ENCODE measurements at places on chromosomes 4 and X.

GRCh38 chrX:44975666-44976263, 102.8 kb downstream of the KDM6A start:
- DNase-seq: no peak

DNA sequence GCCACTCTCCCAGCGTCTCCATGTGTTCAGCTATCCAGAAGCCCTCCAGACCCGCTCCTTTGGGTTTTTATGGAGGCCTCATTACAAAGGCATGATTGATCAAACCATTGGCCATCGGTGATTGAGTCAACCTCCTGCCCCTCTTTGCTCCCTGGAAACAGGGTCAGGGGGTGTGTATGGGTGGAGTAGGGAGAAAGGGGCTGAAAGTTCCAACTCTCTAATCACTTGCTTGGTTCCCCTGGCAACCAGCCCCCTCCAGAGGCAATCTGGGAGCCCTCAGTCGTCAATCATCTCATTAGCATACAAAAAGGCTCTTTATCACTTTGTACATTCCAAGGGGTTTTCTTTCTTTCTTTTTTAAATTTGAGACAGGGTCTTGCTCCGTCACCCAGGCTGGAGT, 2.3 kb downstream of the TRIM2 start:
- DNase-seq: no peak

DNA sequence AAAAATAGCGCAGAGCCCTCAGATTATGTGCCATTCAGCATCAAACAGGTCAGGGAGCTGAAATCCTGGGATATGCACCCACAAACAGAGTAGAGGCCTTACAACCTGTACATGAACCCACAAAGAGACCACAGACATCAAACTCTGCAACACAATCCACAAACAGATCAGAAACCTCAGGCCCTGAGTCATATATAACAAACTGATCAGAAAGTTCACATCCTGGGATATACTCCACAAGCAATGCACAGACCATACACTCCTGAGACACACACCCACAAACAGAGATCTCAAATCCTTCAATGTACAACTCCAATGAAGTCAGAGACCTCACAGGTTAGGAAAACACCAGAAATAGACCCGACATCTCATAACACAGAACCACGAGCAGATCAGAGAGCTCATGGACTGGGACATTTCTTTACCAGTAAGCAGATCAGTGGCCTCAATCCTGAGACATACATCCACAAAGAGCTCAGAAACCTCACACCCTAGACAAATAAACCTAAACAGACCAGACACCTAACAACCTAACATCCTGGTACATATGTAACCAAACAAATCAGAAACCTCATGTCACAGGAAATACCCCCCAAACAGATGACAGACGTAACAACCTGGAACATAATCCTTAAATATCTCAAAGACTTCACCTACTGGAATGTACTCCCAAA, 24.2 kb downstream of the SUV39H1 start:
- DNase-seq: no peak

DNA sequence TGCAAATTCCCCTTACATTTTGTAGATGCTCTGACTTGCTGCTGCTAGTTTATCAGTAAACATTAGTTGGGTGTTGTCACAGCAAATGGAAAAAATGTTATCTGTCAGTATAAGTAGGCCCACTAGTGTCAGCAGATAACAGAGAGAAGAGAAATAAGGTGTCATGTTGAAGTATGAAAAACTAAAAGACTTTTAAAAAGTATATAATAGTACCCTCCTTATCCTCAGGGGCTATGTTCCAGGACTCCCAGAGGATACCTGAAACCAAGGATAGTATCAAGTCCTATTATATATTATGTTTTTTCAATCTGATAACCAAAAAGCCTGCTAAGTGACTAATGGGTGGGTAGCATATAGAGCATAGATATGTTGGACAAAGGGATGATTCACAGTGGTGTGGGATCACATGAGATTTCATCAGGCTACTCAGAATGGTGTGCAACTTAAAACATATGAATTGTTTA, 11.6 kb upstream of the BMP2K start:
- DNase-seq: no peak

DNA sequence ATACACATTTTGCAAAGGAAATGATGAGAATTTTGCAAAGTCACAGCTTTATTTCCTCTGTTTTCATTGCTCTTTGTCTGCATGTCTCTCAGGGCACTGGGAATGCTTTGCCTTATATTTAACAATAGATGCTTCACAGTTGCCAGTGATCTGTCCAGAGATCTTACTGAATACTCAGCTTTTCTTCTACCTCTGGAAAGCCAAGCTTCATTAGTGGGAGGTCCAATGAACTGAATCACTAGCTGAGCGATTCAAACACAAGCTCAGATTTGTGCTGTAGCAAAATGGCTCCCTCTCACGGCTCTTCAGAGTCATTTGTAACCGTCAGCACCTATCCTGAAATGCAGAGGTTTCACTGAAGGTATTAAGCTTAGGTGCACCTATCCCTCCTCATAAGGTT, 138.9 kb downstream of the DCLK2 start:
- no peak for DNase-seq

DNA sequence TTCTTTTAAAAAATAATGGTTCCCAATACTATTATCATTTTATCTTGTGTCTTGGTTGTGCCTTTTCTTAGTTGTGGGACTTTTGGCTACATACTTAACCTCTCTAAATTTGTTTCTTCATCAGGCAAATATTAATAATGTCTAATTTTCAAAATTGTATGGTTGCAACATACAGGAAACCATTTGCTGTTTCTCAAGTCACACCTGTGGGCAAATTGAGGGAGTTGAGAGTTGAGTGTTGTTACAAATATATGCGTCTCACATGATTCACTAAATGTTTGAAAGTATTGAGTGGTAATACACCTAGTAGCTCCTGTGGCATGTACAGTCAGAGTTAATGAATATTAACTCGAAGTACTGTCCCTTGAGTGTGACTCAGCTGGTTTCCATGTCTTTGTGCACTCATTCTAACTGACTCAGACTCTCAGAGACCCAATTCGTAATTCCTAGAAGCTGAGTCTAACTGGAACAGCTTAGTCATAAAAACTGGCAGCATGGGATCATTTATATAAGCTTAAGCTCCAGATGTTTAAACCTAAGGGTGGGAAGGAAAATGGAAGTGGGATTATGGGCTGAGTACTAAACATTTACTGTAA, 802.4 kb downstream of the TRIML1 start:
- no peak for DNase-seq

- no peak for DNase-seq
Observed at GRCh38 chrX:24982306-24982965, 33.3 kb downstream of the ARX start.

DNA sequence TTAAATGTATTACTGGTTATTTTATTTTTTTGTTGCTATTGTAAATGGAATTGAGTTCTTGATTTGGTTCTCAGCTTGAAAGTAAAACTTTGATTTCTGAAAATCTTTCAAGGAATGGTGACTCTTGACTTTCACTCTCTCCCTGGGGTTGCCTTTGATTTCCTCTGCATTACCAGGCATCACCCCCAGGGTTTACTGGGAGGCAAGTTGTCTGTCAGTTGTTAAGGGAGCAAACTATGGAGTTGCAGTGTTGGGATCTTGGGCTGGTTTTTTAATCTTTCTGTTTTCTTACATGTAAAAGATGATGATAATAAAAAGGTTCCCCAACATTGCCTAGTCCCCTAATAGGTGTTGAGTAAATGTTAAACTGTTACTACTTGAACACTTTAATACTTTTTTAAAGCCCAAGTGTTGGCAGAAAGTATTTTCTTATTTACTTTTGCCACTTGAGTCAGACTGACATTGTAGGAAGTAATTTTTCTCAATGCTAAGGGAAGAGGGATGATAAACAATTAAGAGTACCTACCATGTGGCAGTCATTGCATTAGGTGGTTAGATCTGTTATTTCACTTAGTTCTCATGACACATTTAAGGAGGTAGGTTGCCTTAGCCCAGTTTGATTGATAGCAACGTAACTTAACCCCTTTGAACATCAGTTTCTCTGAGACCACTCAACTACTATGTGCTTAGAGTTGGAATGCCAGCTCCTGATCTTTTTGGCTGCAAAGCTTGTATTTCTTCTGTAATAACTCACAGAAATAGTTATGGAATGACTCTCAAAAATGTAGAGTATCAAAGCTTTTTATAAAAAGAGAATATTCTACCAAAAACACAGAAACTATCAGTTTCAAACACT, 67.1 kb downstream of the DCLK2 start:
- DNase-seq: no peak

DNA sequence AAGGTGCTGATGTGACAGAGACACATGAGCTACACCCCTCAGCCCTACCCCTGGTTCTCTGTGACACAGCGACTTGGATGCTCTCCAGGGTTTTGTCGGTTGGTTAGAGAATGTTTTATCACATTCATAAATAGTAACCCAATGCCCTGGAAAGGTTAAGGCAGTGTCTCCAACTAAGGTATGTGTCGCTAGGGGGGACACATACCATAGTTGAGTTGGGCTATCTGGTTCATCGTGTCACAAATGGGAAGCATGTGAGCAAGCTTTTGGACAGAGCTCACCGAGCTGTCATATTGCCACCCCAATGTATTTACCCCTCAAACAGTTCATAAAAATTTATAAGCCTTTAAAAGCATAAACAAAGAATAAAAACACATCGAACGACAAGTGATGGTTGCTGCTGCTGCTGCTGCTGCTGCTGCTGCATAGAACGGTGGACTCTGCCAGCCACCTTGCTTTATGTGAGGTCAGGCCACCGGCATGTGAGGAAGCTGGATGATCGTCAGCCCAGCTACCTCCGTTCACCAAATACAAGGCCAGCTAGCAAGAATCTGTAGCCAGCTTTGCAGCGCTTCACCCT, 55.9 kb downstream of the STOX2 start:
- no peak for DNase-seq

- DNase-seq: no peak
Observed at GRCh38 chr4:169236873-169237626, 33.7 kb downstream of the SH3RF1 start.

DNA sequence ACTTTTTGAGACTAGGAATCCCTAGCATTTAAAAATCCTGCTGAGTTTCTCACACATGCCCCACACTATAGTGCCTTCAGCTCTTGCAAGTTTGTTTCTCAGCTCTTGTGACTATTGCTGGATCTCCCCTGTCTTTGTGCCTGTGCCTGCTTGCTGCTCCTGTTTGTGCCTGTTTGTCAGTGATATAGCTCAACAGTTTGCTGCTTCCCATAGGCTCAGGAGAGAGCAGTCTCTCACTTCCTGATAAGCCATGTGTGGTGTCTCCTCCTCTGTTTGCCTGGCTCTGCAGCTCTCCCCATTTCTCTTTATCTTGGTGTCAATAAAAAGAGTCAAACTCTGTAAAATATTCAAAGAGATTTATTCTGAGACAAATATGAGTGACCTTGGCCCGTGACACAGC, 259.8 kb upstream of the CLNK start:
- no peak for DNase-seq

DNA sequence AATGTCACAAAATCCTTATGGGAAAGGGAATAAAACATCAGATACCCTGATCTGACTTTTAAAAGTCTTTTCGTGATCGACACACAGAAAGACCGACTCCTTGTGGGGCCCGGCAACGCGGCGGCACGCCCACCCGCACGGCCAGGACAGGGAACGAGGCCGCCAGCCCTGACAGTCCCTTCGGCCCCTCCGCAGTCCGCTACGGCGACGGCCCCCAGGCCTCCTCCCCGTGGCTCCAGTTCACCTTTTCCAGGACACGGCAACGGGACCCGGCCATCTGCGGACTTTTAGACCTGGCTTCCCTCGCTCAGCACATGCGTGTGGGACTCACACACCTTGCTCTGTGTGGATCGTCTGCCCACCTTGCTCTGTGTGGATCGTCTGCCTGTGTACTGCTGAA, 33.6 kb upstream of the GTPBP6 start:
- no peak for DNase-seq
